GM23338 (cell line): ENCODE measurements at places on chromosomes 3 and 15. TPM values are rescaled to one million over a fixed set of nuclear protein-coding genes. Genes with fewer than 3 reads are reported as not detected.
A peak's percentile ranks its signal among the peaks of the same experiment; 100 is the strongest.

GRCh38 chr3:178182337-178182779, 353.9 kb upstream of the KCNMB2 start:
- peaks cover 10% of the 10 kb centered on the region; the same call in 1 of the 2 replicates for H3K4me1 ChIP-seq
- H3K27me3 ChIP-seq, result no peaks in the 10 kb centered on the region
- H3K36me3 ChIP-seq, result no peaks in the 10 kb centered on the region
- H3K27ac ChIP-seq, result no peak overlapping the region
- no peak for DNase-seq
- no peak overlapping the region for H3K4me3 ChIP-seq

- H3K27ac ChIP-seq, result no peak overlapping the region
- no peaks in the 10 kb centered on the region for H3K27me3 ChIP-seq
Observed at GRCh38 chr15:38438031-38438986, 15.6 kb upstream of the FAM98B start.

DNA sequence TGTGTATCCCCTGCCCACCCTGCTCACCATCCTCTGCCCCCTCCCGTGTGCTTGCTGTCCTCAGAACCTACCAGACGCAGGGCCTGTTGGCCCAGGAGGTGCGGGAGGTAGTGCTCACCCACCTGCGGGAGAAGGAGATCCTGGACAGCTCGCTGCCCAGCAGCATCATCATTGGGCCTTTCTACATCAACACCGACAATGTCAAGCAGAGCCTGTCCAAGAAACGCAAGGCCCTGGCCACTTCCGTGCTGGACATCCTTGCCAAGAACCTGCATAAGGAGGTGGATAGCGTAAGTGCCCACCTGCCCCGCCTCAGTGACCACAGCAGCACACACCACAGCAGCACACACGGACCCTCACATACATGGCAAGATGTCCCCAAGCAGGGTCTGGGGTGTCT, 33.0 kb downstream of the DNAH1 start:
- no peak overlapping the region for H3K4me3 ChIP-seq
- no peaks in the 10 kb centered on the region for H3K4me1 ChIP-seq
- H3K36me3 ChIP-seq, result no peaks in the 10 kb centered on the region
- no peak overlapping the region for H3K27ac ChIP-seq
- no peaks in the 10 kb centered on the region for H3K27me3 ChIP-seq
- no peak for DNase-seq

GRCh38 chr15:97144377-97144711, 813.8 kb downstream of the NR2F2 start:
- no peaks in the 10 kb centered on the region for H3K27me3 ChIP-seq
- DNase-seq, result no peak
- no peaks in the 10 kb centered on the region for H3K36me3 ChIP-seq
- no peak overlapping the region for H3K4me3 ChIP-seq

DNA sequence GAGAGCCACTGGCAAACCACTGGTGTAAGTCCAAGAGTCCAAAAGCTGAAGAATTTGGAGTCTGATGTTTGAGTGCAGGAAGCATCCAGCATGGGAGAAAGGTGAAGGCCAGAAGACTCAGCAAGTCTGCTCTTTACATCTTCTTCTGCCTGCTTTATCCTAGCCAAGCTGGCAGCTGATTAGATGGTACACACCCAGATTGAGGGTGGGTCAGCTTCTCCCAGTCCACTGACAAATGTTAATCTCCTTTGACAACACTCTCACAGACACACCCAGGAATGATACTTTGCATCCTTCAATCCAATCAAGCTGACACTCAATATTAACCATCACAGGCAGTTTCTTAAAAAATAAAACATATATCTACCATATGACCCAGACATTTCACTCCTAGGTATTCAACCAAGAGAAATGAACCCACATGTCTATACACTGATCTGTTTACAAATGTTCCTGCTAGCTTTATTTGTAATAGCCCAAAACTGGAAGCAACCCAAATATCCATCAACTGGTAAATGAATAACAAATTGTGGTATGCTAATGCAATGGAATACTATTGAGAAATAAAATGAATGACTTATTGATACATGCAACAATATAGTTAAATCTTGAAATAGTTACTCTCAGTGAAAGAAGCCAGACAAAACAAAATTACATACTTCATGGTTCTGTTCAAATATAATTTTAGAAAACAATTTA, 373.8 kb downstream of the ZNF385D start:
- H3K4me1 ChIP-seq, result no peaks in the 10 kb centered on the region
- no peak overlapping the region for H3K27ac ChIP-seq
- no peaks in the 10 kb centered on the region for H3K27me3 ChIP-seq
- no peak for DNase-seq
- no peak overlapping the region for H3K4me3 ChIP-seq

DNA sequence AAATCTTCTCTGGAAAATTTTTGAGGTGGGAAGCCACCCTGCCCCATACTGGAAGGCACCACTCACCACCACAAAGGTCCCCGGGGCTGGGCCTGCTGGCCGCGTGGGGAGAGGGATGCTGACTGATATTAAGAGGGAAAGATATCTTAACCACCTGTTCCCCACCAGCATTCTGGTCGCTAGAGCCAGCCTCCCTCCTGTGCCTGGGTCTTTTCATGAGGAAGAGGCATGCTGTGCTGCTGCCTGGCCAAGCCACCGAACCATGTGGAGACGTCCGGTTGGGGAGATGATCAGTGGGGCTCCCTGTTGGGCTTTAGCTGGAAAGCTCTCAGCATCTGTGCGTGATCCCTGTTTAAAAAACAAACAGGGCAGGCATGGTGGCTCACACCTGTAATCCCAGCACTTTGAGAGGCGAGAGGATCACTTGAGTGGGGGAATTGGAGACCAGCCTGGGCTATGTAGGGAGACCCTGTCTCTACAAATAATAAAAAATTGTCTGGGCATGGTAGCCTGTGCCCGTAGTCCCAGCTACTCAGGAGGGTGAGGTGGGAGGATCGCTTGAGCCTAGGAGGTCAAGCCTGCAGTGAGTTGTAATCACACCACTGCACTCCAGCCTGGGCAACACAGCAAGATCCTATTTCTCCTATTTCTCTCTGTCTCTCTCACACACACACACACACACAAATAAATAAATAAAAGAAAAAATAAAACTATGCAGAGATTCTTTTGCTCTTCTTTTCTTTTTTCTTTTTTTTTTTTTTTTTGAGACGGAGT, 1.0 kb downstream of the KLHL18 start:
- H3K4me1 ChIP-seq, result peaks cover 5% of the 10 kb centered on the region; the same call in 1 of the 2 replicates
- H3K27me3 ChIP-seq, result no peaks in the 10 kb centered on the region
- H3K27ac ChIP-seq, result peak overlapping the region; percentile 93
- H3K4me3 ChIP-seq, result peak overlapping the region; percentile 98
- peak; percentile 50 for DNase-seq
- H3K36me3 ChIP-seq, result no peaks in the 10 kb centered on the region; the same call in 1 of the 2 replicates

- no peak overlapping the region for H3K4me3 ChIP-seq
- H3K4me1 ChIP-seq, result peaks cover 4% of the 10 kb centered on the region; the same call in 1 of the 2 replicates
- H3K36me3 ChIP-seq, result peaks cover 8% of the 10 kb centered on the region
- no peak overlapping the region for H3K27ac ChIP-seq
Observed at GRCh38 chr15:67110958-67111864, 45.8 kb downstream of the SMAD3 start.

GRCh38 chr15:36438499-36438898, 140.9 kb upstream of the CDIN1 start:
- H3K27ac ChIP-seq, result no peak overlapping the region
- no peak for DNase-seq
- H3K36me3 ChIP-seq, result no peaks in the 10 kb centered on the region
- no peak overlapping the region for H3K4me3 ChIP-seq
- H3K4me1 ChIP-seq, result no peaks in the 10 kb centered on the region
- no peaks in the 10 kb centered on the region for H3K27me3 ChIP-seq

DNA sequence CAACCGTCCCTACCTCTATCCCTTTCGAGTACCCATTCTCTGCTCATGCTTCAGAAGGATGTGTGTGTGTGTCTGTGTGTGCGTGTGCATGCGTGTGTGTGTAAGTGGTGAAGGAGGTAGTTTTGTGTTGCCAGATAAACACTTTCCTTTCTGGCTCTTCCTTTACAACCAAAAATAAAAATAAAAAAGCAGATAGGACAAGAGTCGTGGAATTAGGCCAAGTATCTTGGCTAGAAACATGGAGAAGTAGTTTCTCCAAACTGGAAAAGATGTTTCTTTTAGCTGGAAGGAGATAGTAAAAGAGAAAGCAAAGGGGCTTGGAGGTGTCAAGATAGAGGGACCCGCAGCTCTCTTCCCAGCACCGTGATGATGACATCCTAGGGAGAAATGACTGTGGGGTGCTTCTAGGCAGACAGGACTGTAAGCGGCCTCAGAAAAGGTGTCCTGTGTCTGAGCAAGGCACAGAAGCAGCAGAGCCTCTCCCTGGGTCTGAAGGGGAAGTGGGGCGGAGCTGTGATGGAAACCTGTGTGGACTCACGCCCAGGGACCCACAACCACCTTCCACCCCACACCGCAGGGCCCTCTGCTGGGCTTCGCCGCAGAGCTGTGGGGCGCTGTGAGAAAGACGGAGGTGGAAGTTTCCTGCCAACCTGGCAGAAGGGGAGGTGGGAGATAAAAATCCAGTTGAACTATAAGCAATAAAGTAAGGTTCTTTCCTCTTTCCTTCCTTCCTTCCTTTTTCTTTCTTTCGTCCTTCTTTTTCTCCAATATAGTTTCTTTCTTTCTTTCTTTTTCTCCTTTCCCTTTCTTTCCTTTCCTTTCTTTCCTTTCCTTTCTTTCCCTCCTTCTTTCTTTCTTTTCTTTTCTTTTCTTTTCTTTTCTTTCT, 35.3 kb downstream of the MUC20 start:
- no peak overlapping the region for H3K4me3 ChIP-seq
- no peaks in the 10 kb centered on the region for H3K4me1 ChIP-seq
- H3K27me3 ChIP-seq, result no peaks in the 10 kb centered on the region
- no peaks in the 10 kb centered on the region for H3K36me3 ChIP-seq
- DNase-seq, result no peak

DNA sequence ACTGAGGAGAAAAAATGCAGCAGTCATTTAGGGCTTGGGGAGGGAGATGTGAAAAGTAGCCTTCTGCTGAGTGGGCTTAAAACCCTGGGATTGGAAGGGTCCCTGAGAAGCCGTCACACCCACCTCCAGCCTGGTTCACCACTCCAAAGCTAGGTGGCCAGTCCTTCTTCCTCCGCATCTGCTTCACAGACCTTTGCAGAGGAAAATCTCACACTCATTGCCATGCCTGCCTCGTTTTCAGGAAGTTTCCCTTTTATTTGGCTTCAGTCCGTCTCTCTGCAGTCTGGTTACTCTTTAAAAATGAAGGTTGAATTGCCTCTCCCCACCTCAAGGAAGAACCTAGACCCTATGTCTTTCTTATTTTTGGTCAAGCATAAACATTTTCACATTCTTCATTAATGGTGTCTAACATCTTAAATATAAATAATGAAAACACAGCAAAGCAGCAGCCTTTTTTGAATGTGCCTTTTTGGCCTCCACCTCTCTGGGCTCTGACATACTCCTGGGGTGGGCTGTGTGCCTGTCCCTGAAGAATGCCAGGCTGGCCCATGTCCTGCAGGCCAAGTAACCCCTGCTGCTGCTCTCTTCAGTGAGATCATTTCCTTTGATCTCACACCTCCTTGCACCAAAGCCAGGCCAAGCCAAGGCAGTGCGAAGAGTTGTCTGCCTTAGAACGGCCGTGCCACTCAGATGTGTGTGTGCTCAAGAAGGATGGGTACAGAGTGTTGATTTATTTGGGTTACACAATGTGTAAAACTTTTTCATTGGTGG, 11.0 kb downstream of the MRAS start:
- no peaks in the 10 kb centered on the region for H3K4me1 ChIP-seq
- no peaks in the 10 kb centered on the region for H3K27me3 ChIP-seq
- peak overlapping the region; percentile 26; the same call in 1 of the 2 replicates for H3K27ac ChIP-seq
- no peak for DNase-seq
- H3K4me3 ChIP-seq, result no peak overlapping the region
- H3K36me3 ChIP-seq, result no peaks in the 10 kb centered on the region

DNA sequence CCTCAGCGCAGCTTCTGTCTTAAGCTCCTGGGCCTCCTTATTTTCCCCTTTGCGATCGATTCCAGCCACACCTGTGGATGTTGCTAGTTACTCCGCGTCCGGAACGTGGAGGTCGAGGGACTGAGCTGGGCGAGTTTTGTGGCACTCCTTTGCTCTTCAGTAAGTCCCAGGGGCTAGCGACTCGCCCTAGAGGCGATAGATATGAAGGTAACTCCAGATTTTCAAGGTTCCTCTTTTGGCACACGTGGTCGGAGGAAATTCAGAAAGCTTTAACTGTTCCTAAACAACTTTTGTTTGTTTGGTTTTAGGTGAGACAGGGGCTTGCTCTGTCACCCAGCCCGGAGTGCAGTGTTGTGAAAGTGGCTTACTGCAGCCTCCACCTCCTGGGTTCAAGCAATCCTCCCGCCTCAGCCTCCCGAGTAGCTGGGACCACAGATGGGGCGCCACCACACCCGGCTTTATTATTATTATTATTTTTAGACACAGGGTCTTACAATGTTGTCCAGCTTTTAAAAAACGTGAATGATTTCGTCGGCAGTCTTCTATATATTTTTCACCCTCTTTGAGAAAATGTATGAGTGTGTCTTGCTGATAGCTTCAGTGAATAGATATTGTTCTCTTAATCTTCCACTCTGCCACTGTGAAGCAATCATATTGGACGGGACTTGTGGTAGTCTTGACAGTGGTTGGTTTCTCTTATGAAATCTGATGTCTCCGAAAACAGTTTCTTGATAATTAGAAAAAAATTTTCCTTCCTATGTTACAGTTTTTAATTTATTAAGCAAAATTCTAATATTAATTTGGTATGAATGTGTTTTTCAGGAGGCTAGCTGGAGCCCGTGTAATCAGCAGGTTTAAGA, 785 bp downstream of the MFSD1 start:
- no peak overlapping the region for H3K27ac ChIP-seq
- peaks cover 16% of the 10 kb centered on the region for H3K4me1 ChIP-seq
- no peaks in the 10 kb centered on the region for H3K36me3 ChIP-seq
- H3K27me3 ChIP-seq, result peaks cover 41% of the 10 kb centered on the region
- peak overlapping the region; percentile 88 for H3K4me3 ChIP-seq
- DNase-seq, result no peak

DNA sequence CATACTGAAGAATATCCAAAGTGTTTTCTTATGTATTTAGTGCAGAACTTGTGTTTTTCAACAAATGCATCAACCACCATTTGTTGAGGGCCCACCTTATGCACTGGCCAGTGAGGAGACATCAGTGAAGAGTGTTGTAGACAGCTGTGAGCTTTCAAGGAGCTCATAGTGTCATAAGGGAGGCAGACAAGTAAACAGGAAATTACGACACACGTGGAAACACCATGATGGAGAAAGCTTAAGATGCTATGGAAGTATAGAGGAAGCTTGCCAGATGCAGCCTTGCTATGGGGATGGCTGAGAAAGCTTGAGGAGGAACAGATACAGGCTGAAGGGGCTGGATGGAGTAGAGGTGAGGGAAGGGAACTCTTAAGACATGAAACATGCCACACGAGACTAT, 50.8 kb upstream of the PSMD6 start:
- H3K27me3 ChIP-seq, result no peaks in the 10 kb centered on the region
- DNase-seq, result no peak
- H3K27ac ChIP-seq, result no peak overlapping the region
- H3K4me1 ChIP-seq, result no peaks in the 10 kb centered on the region
- H3K36me3 ChIP-seq, result no peaks in the 10 kb centered on the region

DNA sequence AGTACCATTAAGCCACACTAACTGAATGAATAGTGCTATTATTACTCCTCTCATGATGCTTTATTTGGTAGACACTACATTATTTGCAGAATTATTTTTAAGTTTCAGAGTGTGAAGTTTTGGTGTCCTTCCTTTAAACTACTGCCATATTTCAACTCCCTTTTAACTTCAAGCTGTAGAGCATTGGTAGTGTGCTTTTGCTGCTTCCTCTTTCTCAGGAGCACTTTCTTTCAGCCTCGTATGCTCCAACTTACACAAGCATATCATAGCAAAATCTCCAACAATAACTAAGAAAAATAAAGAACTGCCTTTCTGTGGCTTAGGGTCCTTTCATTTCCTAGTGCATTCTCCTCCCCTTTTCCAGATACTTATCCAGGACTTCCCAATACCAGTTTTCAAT, 476.4 kb upstream of the AGTR1 start:
- no peaks in the 10 kb centered on the region for H3K4me1 ChIP-seq
- no peak overlapping the region for H3K4me3 ChIP-seq
- DNase-seq, result no peak

TMEM266 gene
- total RNA-seq, result 2.8 and 5.0 TPM in 2 replicates

ZNF662 gene
- 0.50 and 1.5 TPM in 2 replicates for total RNA-seq

PDIA5 gene
- 26.4 and 28.1 TPM in 2 replicates for total RNA-seq
